ENCODE measurements at places on chromosomes 6 and 20.
A peak's percentile ranks its signal among the peaks of the same experiment; 100 is the strongest.

DNA sequence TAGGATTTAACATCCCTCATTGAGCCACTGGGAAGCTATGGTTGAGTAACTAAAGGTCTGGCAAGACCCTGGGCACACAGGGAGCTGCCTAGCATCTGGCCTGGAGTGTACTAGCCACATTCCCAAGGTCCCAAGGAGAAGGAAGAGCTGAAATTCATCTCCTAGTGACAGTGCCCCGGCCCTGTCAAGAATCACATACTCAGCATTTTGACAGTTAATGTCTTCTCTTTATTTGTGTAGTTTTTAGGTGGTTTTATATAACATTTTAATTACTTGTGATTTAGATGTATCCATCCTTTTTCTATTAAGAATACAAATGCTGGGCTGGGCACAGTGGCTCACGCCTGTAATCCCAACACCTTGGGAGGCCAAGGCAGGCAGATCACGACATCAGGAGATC, 40.4 kb downstream of the ALDH5A1 start:
- DNase-seq = no peak

DNA sequence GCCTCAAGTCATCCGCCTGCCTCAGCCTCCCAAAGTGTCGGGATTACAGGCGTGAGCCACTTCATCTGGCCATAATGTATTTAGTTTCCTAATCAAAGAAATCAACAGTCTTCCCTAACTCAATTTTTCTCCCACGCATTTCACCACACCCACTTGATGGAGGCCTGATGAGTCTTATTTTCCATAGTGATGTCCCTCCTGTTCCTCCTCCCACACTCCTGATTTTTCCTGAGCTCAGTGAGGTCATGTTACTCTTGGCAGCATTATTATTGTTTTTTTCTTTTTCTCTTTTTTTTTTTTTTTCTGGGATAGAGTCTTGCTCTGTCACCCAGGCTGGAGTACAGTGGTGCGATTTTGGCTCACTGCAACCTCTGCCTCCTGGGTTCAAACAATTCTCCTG, 8.9 kb downstream of the ABRACL start:
- DNase-seq = no peak

GRCh38 chr6:150702675-150703074, 103.0 kb downstream of the PLEKHG1 start:
- no peak for DNase-seq

GRCh38 chr6:3484192-3484591, 27.3 kb upstream of the SLC22A23 start:
- DNase-seq = no peak

GRCh38 chr6:135465307-135465706, 32.2 kb downstream of the AHI1 start:
- DNase-seq = no peak

DNA sequence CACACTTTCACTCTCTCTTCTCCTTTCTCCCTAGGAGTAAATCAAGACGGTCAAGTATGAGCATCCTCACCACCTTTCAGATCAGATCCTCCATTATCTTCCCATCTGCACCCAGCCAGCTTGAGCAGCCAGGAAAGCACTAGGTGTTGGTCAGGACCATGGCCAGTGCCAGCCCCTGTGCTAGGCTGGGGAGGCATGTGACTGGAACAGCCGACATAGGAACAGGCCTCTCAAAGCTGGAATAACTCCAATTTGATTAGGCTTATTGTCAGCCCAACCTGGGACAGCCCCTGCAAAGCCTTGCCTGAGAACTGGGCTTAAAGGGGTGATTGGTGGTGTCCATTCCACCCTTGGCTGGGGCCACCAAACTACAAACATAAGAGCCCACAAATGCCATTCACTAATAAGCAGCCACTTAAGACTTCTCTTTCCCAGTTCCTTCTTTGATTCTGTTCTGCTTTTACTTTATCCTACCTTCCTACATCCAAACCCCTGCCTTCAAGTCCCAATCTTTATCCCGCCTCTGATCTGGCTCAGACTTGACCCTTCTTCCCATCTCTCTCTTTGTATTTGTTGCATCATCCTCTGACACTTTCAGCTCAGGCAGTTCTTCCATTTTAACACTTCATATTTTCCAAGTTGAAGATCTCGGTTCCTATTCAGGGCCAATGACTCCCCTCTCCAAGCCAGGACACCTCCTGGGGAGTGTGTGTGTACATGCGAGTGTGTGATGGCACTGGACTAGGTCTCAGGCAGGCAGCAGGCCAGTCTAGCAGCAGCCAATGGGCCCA, 4.5 kb upstream of the TREM2 start:
- DNase-seq = no peak

GRCh38 chr6:14799928-14800327, 445.9 kb upstream of the JARID2 start:
- DNase-seq = no peak

DNA sequence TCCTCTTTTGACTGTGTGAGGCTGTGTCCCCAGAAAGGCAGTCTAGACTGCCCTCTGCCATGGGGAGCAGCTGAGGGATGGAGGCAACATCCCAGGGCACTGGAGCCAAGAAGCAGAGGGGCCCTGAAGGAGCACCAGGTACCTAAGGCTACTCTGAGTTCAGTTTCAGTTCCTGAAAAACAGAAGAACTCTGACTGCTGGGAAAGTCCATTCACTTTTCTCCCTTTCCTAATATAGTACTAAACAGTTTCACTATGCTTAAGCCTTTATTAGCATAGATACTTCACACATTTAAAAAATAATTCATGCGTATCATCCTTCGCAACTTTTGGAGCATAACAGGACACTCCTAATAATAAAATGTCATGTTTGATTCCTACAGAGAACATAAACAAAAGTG, 130.0 kb downstream of the FOXC1 start:
- no peak for DNase-seq

GRCh38 chr20:8800089-8800488, 268.8 kb upstream of the PLCB4 start:
- DNase-seq = no peak

- no peak for DNase-seq
Measured at GRCh38 chr6:159438106-159438505, 254.9 kb downstream of the SOD2 start.

DNA sequence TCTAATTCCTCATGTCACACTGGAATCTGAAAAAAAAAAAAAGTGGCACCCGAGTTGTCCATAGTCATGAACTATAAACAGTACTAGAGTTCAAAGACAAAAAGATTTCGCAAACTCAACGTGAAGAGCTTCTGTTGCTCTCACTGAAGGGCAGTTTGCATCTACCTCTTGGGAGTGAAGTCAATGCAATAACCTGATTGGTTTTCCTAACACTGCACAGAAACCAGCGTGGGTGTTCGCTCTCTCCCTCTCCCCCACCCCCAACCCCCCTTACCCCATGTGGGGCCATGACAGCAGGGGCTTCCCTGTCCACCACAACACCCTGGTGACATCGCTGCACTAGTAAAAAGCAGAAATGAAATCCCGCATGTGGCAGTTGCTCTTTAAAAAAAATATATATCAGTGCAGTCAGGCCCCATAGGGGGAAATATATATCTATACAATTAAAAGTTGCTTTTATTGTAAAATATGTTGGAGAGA, 66.9 kb downstream of the GMPR start:
- no peak for DNase-seq

DNA sequence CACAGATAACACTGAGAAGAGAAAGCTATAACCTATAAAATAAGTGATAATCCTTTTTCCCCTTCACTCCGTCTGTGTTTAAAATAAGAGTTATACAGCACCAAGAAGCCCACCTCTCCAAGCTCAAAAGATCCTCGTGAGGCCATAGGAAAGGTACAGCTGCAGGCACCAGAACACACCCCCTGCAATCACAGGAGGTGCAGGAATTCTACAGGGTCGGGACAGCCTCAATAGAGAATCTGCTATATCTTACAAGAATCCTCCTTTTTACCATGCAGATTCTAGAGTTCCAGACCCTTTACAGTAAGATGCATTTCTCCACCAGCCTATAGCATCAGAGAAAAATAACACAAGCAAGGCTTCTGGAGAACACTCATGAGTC, 5.0 kb upstream of the ADGRF1 start:
- no peak for DNase-seq

- no peak for DNase-seq
Measured at GRCh38 chr6:82017288-82017687, 230.3 kb downstream of the IBTK start.

DNA sequence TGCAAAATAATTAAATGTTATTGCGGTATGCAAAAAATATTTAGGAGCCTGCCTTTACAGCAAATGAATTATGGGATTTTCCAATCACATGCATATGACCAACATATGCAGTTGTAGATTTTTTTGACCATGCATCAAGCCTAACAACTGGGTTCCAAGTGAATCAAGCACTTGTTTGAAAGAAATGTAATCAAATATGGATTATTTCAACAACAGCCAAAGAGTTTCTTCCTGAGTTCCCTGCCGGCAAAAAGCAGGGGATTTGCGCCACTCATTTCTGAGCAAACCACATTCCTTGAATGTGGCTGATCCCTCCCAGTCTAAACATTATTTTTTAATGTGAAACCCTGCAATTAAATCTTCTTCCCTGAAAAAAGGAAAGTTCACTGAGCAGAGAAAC, 100.1 kb upstream of the ADTRP start:
- DNase-seq = no peak

GRCh38 chr6:35587167-35587566, 74.5 kb upstream of the TULP1 start:
- no peak for DNase-seq

DNA sequence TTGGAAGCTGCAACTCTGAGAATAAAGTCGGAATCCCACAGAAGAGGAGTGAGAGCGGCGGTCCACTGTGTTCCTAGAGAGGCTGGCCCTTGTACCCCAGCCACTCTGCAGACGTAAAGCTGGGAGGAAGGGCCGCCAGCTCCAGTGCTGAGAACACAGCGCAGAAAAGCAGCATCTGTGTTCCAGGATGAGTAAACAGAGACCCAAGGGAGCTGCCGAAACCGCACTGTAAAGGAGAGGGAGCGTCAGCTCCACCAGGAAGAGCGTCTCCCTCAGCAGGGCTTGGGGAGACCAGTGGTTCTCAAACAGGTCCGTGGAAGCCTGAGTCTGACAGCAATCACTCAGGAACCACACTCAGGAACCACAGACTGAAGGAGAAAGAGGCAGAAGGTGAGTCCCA, 134.0 kb downstream of the WDR27 start:
- DNase-seq = no peak

- no peak for DNase-seq
Measured at GRCh38 chr6:88785478-88785877, 177.9 kb downstream of the RNGTT start.

GRCh38 chr6:135270676-135271536, 89.8 kb downstream of the MYB start:
- peak; percentile 7 for DNase-seq

GRCh38 chr6:35668744-35669450, 19.8 kb downstream of the FKBP5 start:
- no peak for DNase-seq

DNA sequence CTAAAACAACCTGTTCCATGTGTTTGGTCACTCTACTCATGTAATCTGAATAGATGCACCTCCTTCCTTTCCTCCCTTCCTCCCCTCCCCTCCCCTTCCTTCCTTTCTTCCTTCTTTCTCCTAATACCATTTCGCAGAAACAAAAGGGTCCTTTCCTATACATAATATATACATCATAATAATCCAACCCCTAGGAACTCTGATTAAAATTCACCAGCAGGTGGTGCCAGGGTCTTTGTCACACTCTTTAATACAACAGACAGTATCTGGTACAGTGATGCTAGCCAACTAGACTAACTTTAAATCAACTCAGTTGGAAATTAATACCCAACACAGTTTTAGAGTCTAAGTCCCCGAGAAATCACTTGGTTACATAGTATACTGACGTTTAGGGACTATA, 181.2 kb upstream of the SHLD1 start:
- peak; percentile 17 for DNase-seq

DNA sequence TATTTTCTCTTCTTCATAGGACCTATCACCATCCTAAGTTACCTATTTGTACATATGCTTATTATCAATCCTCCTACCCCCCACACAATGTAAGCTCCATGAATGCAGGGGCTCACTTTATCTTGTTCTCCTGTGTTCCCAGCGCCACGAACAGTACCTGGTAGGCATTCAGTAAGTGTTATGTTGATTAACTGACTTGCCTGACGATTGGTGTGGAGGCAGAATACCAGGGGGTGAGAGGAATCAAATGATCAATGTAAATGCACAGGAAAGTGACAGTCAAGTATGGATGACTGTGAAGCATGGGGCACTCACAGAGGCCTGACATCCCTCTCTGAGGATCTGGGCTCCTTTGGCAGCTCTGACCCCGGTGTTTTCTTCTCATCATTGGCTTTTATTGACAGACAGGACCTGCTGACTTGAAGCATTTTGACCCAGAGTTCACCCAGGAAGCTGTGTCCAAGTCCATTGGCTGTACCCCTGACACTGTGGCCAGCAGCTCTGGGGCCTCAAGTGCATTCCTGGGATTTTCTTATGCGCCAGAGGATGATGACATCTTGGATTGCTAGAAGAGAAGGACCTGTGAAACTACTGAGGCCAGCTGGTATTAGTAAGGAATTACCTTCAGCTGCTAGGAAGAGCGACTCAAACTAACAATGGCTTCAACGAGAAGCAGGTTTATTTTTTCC, 6.1 kb upstream of the IFT52 start:
- DNase-seq = no peak

DNA sequence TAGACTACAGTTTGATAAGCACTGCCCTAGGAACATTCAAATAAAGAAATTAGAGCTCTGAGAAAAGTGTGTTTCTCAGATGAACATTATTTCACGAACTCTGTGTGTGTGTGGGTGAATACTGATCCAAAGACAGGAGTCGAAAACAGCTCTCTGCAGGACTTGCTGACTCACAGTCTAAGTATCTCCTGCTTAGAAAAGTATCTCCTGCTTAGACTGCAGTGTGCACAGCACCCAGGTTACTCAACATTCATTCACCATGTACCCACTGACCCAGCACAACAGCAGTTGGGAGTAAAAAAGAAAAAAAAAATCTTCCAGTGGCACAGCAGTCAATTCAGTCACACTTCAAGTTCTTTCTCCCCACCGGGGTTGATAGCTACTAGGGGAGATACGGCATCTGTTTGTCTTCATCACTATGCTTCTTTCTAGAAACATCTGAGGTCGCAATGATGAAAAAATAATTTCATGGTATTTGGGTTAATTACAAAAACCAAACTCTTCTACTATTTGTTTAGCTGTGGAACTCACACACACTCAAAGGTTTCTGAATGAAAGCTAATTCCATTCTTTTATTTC, 48.0 kb downstream of the GCLC start:
- DNase-seq = no peak

GRCh38 chr6:126764104-126764503, 354.4 kb upstream of the RSPO3 start:
- no peak for DNase-seq

- no peak for DNase-seq
Measured at GRCh38 chr6:100376103-100376502, 88.6 kb downstream of the SIM1 start.

GRCh38 chr6:170306324-170307079, at the start of gene FAM120B:
TSS of gene FAM120B (plus strand) at chr6:170306758. CDS start at chr6:170317391, 10,633 bp downstream.
- peak; percentile 99 for DNase-seq

All from NCI-H1092 (cell line).